ENCODE measurements at places on chromosomes 12 and 14.

GRCh38 chr12:5223881-5224280 lies 180.2 kb downstream of the KCNA5 start:
- no peak for DNase-seq

DNA sequence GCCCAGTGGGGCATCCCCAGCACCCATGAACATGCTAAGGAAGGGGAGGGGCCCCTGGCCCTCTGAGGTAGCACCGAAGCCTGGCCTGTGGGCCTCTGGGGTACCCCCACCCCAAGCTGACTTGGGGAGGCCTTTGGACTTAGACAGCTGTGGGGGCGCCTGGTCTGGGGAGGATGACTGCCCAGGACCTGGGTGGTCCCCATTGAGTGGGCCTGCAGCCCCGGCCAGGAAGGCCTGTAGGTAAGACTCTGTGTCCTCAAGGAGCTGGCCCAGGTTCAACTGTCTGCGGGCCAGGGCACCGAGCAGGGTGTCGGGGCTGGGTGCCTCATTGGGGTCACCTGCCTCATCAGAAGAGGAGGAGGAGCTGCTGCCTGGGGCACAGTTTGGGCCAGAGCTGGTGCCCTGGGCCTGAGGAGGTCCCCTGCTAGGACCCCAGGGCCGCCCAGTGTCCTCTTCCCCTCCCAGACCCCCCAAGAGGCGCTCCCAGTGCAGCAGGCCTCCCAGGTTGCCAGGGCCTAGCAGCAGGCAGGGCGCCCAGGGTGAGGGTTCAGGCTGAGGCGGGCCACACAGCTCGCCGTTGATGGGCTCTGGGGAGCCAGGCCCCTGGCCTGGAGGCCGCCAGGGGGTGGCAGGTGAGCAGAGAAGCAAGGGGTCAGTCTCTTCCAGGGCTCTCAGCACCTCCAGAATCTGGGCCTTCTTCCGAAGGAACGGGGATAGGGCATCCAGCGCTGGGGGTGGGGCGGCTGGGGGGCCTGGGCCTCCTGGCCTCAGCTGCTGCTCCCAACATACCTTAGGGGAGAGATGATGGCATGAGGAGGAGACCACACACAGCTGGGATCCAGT lies 31.4 kb downstream of the NCKAP5L start:
- DNase-seq: no peak

- no peak for DNase-seq
These were observed at the start of gene OTOGL for GRCh38 chr12:80099259-80099658. TSS of gene OTOGL (plus strand) at chr12:80099537. CDS start at chr12:80209432, 109,895 bp downstream.

DNA sequence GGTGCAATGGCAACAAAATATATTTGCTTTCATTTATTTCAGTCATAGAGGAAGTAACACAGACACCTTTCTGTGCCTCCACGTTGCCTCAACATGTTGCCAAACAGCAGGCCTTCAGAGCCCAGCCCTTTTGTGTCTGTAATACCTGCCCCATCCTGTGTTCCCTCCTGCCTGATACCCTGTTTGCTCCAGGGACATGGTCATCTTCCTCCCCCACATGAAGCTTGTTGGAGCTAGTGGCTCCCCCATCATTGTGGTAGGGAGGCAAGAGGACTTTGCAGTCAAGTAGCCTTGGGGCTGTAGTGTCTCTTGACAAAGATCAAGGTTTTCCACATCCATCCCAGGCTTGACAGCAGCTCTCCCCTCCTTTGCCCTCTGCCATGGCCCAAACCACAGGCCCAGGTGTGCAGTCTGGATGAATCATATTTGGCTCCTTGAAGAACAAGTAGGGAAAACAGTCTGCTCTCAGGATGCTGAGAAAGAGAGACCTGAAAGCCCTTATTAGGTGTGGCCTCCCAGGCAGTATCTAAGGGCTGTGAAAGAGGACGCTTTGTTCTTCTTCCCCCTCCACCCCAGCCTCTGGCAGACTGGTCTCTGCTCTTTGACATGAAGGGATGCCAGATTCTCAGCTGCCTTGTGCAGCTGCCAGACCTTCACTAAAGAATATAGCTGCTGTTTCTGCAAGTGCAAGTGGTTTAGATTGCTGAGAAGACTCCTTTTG lies 329.0 kb downstream of the C12orf75 start:
- DNase-seq: no peak

DNA sequence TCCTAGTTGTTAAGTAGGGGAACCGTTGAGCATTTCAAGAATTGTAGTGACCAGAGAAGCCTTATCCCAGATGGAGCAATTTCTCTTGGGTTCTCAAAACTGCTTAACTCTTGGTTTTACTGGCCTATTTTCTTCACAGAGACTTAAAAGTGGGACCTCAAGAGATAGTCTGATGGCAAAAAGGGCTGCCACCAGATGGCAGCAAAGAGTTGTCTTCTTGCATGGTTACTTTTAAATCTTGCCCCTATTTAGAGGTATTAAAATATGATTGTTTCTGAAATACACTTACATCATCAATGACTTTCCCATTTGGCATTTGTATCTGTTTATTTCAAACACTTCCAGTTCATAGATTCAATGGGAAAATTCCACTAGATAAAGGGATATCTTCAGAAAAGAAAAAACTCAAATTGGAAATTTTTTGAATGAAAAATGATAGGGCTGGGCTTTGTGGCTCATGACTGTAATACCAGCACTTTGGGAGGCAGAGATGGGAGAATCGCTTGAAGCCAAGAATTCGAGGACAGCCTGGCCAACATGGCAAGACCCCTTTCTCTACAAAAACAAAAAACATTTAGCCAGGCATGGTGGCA lies 69.9 kb upstream of the CNTN1 start:
- no peak for DNase-seq

GRCh38 chr12:75747572-75748021 lies 236.2 kb upstream of the KRR1 start:
- DNase-seq: no peak

- no peak for DNase-seq
These were observed 17.4 kb downstream of the KCNMB4 start for GRCh38 chr12:70383484-70383883.

GRCh38 chr12:113278633-113279032 lies 56.3 kb downstream of the SLC8B1 start:
- DNase-seq: no peak

- DNase-seq: no peak
These were observed 86.2 kb downstream of the TNFAIP2 start for GRCh38 chr14:103209506-103209905.

GRCh38 chr12:96878704-96879103 lies 28.4 kb upstream of the NEDD1 start:
- DNase-seq: no peak

DNA sequence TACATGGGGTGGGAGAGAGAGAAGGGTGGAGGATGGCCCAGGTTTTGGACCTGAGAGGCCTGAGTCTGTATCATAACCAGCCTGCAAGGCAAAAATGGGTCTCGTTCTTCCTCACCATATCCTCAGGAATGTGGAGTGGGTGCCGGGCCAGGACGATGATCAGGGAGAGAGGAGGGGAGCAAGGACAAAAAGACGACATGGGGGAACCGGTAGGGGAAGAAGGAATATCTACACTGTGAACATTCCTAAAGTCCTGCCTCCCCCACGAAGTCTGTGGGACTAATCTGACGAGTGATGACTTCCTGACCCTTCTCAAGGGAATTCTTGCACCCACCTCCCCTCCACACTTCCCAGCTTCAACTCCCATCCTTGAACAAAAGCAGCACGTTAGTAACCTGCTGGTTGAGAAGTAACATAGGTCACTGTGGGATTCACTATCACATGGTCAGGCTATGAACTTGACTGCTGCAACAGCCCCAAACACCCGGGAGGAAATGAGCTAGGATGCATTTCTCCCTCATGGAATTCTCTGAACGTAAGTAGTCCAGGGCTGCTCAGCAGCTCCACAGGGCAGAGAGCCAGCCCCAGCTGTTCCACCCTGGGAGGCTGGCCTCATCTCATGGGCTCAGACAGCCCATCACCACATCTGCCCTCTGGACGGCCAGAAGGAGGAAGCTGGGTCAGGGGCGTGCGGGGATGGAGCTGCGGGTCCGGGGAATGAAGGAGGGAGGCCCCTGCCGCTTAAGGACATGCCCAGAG lies 36.8 kb upstream of the VWF start:
- DNase-seq: no peak

- no peak for DNase-seq
These were observed 8.2 kb upstream of the WASHC4 start for GRCh38 chr12:105099356-105099755.

- no peak for DNase-seq
These were observed 2.9 kb upstream of the MSRB3 start for GRCh38 chr12:65275627-65276026.

- no peak for DNase-seq
These were observed 98.3 kb downstream of the RTN1 start for GRCh38 chr14:59772233-59772632.

GRCh38 chr14:42011221-42011620 lies 404.5 kb downstream of the LRFN5 start:
- DNase-seq: no peak

GRCh38 chr14:106235356-106236159 lies 709.2 kb downstream of the TMEM121 start:
- DNase-seq: no peak

DNA sequence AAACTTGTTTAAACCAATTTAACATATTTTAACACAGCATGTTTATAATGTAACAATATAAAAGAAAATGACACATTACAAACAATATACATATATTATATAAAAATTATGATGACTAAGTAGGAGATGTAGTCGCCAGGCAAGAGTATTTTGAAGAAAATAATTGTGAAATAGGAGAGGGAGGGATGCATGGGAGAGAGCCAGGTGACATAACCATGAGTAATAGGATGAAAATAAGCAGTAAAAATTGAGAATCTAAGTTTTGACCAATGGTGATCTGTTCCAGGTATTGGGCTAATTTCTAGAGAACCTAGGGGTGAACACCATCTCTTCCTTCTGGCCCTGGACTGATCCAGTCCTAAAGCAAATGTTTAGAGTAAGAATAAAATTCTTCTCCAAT lies 315.2 kb upstream of the G2E3 start:
- no peak for DNase-seq

- no peak for DNase-seq
These were observed 19.4 kb downstream of the ZFYVE21 start for GRCh38 chr14:103735022-103735421.

DNA sequence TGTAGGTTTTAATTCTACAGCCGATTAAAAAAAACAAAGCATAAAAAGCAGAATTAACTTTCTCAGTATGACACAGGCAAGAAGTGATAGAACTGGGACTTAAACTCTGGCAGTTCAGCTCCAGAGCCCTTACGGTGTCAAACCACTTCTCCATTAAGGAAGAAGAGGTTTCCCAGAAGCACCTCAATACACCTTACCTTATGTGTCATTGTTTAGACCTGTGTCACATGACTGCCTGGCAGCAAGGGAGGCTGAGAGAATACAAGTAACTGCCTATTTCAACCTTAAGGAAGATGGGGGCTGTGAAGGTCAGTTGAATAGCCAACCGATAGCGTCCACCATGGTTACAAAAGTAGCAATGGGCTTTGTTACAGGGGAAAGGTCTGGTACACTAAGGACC lies 54.6 kb upstream of the ARHGAP5 start:
- no peak for DNase-seq

GRCh38 chr12:123954647-123955350 lies 17.8 kb downstream of the CCDC92 start:
- DNase-seq: no peak

DNA sequence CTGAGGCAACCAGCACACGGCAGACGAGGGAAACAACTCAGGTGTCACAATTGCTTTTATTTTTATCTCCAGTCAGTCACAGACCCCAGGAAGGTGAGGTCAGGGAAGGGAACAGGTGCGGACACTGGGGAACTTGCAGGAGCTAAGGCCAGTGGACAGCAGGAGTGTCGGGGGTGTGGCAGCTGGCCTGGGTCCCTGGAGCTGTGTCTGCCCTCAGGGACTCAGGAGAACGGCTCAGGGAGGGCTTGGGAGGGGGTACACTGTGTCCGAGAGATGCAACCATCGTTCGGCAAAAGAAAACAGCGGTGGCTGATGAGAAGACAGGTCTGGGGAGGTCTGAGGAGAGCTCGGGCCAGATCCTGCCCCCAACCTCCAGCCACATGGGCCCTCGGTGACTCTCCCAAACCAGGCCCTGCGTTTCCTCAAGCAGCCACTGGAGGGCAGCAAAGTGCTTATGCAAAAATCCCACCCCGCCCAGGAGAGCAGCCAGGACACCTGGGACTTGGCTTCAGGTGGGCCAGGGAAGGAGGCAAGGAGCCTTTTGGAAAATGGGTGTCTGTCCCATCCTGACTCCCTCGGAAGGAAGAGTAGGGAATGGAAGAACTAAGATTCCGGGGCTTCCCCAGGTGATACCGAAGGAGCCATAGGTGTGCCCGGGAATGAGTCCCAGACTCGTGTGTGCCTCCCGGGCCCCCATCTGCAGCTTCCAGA lies 24.1 kb upstream of the BCDIN3D start:
- no peak for DNase-seq

DNA sequence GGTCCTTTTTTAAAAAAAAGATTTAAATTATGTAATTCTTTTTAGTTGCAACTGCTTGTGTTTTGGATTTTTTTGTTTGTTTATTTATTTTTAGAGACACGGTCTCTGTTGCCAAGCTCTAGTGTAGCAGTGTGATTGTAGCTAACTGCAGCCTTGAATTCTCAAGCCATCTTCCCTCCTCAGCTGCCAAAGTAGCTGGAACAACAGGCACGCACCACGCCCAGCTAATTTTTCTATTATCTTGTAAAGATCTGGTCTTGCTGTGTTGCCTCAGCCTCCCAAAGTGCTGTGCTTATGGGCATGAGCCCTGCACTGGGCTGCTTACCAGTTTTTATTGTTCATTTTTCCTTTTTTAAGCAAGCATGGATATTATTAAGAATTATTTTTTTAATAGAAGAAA lies 10.6 kb upstream of the ART4 start:
- no peak for DNase-seq

DNA sequence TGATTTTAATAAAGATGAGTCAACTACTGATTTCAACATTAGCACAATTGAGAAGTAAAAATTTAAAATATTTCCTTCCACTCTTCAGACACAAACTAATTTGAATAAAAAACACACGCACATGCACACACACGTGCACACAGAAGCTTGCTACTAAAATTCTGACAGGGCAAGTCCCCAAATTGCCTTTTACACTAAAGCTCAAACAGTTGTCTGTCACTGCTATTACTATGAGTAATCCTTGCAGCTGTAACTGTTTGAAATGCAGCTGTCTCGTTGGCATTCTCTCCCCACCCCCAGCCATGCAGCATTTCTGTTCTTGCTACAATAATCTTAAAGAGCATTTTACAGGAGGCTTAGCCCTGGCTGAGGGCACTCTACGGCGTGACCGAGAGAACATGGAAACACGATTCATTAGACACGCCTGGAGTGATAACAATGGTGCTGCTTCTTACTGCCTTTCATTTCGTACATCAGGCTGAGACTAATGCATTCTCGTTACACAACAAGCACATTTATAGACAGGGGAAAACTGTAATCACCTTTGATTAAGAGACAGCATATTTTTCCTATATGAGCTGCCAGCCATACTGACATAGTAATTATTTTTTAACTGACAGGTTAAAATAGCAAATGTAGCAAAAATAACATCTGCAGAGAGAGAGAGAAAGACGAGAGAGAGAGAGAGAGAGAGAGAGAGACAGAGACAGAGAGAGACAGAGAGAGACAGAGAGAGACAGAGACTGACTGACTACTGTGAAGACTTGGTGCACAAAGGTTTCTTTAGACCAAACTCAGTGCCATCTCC lies 153.8 kb downstream of the MED13L start:
- no peak for DNase-seq

Data from GM12878 (cell line).